ENCODE measurements at places on chromosomes 1 and 21.
A peak's percentile ranks its signal among the peaks of the same experiment; 100 is the strongest.

GRCh38 chr1:147720557-147720956, 39.8 kb downstream of the GJA5 start:
- DNase-seq: no peak

- no peak for DNase-seq
Measured at GRCh38 chr1:6045561-6045960, at the start of gene KCNAB2. Gene KCNAB2, plus strand, starts transcription at chr1:6045888. Its CDS starts 5,649 bp downstream, at chr1:6051537.

GRCh38 chr1:9316512-9316911, 23.8 kb downstream of the SPSB1 start:
- DNase-seq: no peak

DNA sequence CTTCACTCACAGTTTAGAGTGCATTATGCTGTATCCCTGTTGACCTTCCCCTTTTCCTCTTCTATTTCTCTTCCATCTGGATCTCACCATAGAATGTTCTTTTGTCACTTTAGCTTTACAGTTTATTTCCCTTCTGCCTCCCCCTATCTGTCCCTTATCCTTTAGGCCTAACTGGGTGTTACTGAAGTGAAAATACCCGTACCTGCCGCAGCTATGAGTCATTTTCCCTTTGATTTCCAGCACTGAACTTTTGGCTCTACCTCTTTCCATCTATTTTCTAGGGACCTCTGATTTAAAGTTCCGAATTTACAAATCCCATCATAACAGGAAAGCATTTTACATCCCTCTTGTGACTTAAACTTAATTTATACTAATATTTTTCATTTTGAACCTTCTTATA, 19.7 kb downstream of the ITSN1 start:
- no peak for DNase-seq

- no peak for DNase-seq
Measured at GRCh38 chr1:209326076-209326475, 257.4 kb upstream of the CAMK1G start.

DNA sequence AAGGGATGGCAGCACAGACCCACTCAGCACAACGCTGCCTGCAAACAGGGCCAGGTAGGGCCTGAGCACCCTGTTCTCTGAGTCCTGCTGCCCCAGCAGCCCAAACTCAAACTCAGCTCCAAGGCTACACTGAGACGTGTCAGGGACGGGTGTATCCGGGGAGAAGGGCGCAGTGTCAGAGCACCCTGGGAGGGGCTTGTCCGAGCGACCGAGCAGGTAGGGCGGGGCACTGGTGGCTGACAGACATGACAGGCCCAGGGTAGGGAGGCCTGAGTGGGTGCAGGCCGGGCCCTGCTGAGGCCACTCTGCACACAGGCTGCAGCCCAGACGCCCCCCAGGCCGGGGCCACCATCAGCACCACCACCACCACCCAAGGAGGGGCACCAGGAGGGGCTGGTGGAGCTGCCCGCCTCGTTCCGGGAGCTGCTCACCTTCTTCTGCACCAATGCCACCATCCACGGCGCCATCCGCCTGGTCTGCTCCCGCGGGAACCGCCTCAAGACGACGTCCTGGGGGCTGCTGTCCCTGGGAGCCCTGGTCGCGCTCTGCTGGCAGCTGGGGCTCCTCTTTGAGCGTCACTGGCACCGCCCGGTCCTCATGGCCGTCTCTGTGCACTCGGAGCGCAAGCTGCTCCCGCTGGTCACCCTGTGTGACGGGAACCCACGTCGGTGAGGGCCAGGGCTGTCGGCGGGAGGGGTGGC, 5.5 kb downstream of the SCNN1D start:
- DNase-seq: no peak

DNA sequence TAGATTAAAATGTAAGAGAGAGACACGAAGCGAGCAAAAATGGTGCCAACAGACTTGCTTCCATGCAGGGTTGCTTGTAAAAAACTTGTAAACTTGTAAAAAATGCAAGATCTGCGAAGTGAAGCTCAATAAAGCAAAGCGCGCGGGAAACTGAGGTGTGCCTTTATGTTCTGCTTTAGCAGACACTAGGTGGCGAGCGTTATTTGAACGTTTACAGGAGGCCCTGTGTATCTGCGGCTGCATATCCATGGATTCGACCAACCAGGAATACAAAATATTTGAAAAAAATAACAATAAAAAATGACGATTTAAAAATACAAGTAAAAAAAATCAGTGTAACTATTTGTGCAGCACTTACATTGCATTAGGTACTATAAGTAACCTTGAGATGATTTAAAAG, 1.5 kb downstream of the UBE2G2 start:
- peak; percentile 41 for DNase-seq

GRCh38 chr21:37459575-37459974, 93.0 kb downstream of the DYRK1A start:
- DNase-seq: no peak

DNA sequence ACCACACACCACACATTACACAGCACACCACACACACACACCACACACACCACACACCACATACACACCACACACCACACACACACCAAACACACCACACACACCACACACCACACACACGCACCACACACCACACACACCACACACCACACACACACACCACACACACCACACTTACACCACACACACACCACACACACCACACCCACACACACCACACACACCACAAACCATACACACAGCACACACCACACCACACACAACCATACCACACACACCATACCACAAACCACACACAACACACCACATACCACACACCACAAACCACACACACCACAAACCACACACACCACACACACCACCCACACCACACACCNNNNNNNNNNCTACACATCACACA, 40.9 kb upstream of the SIK1 start:
- DNase-seq: no peak

- peak; percentile 15 for DNase-seq
Measured at GRCh38 chr1:228810878-228811711, 75.8 kb downstream of the RHOU start.

DNA sequence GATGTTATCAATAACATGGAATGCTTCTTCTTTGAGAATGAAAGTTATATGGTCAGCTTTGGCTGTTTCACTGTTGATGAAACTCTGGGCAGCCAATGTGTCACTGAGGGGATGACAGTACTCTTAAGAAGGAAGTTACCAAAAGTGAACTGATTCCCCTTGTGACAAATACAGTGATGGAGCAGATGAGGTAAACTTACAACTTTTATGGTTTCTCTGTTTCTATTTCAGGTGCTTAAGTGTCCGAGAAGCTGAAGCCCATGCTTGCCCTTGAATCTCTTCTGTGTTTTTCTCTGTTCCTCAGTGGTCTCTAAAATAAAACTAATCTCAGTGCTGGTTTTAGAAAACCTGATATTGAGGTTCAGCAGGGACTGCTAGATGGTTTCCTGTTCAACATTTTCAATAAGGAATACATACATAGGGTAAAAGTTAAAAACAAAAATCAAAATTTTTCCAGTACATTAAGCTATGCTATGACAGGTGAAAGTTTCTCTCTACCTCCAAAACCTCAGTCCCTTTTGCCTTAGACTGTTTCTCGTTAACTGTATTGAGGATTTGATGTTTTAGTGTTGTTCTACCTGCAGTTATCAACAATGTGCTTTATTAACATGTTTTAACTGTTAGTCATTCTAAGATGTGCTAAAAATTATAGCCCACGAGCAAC, 454.4 kb upstream of the ADGRL4 start:
- DNase-seq: no peak

GRCh38 chr1:156590326-156591180, 1.0 kb upstream of the NAXE start:
- DNase-seq: peak; percentile 52

GRCh38 chr1:28526886-28527285, 21.0 kb downstream of the RCC1 start:
- no peak for DNase-seq

DNA sequence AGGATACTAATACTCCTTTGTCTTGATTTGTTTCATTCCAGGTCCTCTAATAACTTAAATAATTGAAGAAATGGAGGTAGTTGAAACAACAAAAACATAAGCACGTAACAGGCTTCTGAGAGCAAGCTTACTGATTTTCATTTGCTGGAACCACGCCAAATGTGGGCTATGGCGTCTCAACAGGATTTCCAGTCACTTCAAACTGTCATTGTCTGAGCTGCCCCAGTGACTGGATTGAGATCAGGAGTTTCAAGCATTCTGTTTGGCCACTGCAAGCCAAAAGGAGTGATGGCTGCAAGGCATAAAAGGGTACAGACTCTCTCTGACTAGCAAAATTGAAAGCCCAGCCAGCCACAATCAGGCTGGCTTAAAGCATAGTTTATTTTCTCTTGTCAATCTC, 289.9 kb downstream of the DPYD start:
- DNase-seq: peak; percentile 94

- no peak for DNase-seq
Measured at GRCh38 chr1:13797397-13797796, 97.4 kb downstream of the PRDM2 start.

GRCh38 chr1:159250638-159251216, 46.1 kb downstream of the ACKR1 start:
- DNase-seq: peak; percentile 26

- DNase-seq: no peak
Measured at GRCh38 chr1:70910013-70910412, 137.6 kb downstream of the PTGER3 start.

- no peak for DNase-seq
Measured at GRCh38 chr1:222373216-222373615, 174.7 kb downstream of the HHIPL2 start.

GRCh38 chr1:154263465-154264332, 8.7 kb upstream of the HAX1 start:
- peak; percentile 20 for DNase-seq

GRCh38 chr1:27856561-27857343, 15.6 kb upstream of the THEMIS2 start:
- DNase-seq: no peak

DNA sequence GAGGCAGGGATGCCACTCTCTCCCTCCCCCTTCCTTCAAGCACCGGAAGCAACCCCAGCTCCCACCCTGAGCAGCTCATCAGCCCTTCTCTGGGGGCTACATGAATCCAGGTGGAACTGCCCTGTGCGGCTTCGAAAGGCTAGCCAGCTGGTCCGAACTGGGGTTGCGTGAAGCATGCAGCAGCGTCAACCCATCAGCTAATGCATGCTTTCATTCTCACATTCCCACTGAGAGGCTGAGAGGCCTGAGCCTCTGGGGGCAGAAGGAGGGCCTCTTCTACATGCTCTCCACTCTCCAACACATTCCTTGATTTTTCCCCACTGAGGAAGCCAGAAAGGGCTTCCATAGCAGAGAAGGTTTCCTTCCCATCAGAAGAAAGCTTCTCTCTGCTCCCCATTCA, 5.6 kb downstream of the RXRG start:
- DNase-seq: peak; percentile 85

DNA sequence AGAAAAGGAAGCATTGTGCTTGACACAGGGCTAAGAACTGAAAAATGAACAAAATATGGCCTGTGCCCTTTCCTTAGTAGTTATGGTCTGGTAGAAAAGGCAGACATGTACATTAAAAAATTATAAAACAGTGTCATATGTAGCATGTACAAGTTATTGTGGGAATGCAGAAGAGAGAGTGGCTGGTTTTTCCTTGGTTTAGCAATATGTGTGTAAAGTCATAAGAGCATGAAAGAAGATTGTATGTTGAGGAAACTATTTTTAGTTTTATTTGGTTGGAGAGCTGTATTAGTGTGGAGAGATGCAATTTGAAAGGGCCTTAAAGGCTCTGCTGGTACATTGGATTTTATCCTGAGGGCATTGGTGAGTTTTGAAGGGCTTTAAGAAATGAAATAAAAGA, 145.8 kb downstream of the PDE4B start:
- DNase-seq: no peak

DNA sequence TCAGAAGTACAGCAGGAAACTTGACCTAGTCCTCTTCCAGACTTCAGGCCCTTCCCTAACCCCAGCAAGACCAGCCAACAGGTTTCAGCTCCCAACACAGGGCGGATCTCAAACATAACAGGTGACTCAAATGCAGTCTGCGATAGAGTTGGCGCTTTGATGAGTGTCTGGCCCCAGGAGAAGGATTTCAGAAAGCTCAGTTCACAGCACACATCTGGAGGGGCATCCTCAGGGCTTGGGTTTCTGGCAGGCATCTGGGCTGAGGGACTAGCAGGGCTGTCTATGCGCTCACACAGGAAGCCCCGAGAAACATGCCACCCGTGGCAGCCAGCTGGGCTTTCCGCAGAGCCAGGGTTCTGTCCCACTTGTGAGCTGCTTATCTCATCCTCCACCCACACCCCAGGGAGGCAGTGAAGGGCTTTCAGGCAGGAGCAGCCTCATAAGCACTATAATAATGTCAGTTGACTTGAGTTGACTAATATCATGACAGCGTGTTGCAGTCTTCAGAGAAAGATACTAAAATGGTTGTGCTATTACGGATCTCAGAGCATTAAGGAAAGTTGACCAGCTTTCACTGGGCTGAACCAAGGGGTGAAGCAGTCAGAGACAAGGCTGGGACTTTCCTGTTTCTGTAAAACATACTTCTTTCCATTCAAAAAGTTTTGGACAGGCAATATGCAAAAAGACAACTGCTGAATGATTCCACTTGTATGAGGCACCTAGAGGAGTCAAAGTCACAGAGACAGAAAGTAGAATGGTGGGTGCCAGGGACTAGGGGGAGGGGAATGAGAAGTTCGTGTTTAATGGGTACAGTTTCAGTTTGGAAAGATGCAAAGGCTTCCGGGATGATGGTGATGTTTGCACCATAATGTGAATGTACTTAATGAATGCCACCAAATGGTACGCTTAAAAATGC, 233.0 kb upstream of the IRF2BP2 start:
- no peak for DNase-seq

DNA sequence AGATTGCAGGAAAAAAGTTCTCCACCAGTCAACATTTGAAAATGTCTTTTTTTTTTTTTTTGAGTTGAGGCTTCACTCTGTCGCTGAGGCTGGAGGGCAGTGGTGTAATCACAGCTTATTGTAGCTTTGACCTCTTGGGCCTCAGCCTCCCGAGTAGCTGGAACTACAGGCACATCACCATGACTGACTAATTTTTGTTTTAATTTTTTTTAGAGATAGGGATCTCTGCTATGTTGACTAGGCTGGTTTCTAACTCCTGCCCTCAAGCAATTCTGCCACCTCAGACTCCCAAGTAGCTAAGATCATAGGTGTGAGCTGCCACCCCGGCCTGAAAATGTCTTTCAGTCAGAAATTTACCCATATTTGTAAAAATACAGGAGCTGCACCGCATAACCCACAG, 30.6 kb upstream of the USP24 start:
- DNase-seq: no peak

DNA sequence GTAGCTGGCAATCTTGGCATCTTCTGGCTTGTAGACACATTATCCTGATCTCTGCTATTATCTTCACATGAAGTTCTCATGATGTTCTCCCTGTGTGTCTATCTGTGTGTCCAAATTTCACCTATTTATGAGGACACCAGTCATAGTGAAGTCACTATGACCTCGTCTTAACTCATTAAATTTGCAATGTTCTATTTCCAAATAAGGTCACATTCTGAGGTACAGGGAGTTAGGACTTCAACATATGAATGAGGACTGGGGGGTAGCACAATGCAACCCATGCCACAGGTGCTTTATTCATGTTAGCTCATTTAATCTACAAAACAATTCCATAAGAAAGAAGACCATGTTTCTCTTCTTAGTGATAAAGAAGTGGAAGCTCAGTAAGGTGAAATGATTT, 206.2 kb upstream of the C8B start:
- DNase-seq: no peak
